ENCODE measurements at places on chromosomes 2 and 18. TPM values are rescaled to one million over a fixed set of nuclear protein-coding genes. Genes with fewer than 3 reads are reported as not detected.

DNA sequence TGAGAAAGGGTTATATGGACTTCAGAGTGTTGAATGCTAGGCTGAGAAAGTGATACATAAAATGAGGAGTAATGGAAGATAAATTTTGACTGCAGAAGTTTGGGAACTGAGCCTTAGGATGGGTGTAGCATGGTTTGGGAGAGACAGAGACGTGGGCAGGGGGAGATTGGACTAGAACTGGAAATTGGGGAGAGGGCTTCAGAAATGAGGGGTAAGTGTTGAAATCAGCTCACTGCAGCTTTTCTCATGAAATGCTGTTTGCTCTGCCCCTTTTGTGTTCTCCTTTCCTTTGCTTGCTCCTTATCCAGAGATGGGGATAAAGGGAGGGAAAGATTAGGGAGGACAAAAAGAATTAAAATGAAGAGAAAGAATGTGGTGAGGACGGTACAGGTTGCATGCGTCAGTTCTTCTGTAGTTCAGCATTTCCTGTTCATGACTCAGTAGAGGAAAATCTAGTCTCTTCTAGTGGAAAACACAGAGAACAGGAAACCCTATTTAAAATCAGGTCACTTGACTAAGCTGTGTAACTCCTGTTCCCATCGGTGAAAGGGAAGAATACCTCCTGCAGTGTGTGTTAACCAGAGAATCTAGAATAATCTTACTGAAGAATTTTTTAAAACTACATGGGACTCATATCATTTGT, 105.6 kb downstream of the CRIM1 start:
- no peaks in the 10 kb centered on the region for H3K27me3 ChIP-seq
- H3K4me3 ChIP-seq: no peak overlapping the region
- peak; percentile 32 for DNase-seq
- peaks cover 36% of the 10 kb centered on the region for H3K4me1 ChIP-seq
- H3K27ac ChIP-seq: peak overlapping the region; percentile 69

DNA sequence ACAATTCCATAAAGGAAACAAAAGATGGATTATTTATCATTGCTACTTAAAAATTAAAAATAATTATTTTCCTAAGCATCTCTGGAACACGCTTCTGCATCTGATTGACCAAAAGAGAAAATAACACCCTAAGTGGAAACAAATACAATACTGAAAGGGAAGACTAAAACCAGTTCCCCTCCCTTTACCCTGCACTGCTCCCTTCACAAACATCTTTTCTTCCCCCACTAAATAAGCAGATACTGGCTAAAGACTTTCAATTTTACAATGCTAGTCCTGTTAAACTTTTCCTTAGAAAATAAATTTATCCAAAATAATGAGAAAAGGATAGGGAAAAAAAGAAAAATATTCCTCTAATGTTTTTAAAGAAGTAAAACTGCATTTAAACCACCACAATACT, 4.3 kb downstream of the NCKAP1 start:
- H3K4me3 ChIP-seq: no peak overlapping the region
- no peak overlapping the region for H3K27ac ChIP-seq
- peaks cover 5% of the 10 kb centered on the region for H3K27me3 ChIP-seq
- no peak for DNase-seq

DNA sequence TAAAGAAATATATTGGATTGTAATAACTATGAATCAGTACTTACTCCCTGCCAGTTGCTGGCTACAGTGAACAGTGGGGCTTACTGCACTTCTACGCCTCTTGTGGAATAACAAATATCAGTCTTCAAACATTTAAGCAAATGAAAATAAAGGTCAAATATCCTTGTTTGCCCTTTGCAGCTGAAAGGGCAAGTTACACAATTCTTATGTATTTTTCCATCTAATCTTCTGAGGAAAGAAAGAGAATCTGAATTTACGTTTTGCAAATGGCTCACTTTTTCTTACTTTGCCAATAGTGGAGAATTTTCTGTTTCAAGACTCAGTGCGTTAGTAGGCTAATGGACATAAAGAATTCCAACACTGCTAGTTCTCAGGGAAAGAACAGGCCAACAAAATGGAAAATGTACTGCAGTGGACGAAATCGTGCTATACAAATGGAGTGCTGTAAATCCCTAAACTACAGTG, 157.2 kb upstream of the TMEM200C start:
- no peak overlapping the region for H3K27ac ChIP-seq
- H3K4me1 ChIP-seq: peaks cover 13% of the 10 kb centered on the region
- no peak overlapping the region for H3K4me3 ChIP-seq
- DNase-seq: no peak
- H3K36me3 ChIP-seq: no peaks in the 10 kb centered on the region

DNA sequence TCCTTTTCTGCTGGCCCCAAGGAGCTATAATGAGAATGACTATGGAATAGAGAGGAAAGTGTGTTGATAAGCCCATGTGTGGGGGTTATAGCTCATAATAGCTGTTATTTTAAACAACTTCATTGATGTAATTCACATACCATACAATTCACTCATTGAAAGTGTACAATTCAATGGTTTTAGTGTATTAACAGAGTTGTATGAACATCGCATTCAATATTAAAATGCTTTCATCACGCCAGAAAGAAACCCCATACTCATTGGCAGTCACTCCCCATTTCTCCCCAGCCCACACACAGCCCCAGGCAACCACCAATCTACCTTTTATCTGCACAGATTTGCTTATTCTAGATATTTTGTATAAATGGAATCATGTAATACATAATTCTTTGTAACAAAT, 139.6 kb upstream of the CYP1B1 start:
- no peaks in the 10 kb centered on the region for H3K27me3 ChIP-seq
- no peak overlapping the region for H3K27ac ChIP-seq
- no peak overlapping the region for H3K4me3 ChIP-seq

DNA sequence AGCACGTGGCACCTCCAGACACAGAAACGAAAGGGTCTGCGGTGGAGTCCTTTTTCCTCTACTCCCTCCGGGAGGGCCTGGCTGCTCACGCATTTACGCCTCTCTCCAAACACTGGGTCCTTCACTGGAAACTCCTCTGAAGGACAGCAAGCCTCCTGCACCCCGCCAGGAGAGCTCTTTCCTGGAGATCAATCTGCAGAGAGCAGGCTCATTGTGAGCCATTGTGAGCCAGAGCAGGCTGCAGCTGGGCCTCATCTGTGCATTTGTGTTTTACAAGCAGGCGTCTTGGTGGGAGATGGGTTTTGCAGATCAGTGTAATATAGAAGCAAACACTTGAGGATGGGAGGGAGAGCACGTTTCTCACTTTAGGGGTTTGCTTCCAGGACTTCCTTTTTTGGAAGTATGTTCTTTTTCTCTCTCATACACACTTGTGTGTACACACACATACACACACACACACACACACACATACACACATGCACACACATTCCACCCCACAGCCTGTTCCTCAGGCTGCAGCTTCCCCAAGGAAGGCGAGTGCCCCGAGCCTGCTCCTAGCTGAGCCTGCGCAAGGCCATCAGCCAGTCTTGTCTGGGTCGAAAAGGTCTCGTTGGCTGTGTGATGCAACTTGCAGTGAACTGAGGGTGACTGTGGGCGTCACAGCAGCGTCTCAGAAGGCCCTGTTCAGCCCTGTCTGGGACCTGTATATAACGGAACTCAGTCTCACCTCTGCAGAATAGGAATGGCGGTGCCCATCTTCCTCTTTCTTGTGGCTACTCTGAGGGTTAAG, 163.5 kb downstream of the GLI2 start:
- peak; percentile 73 for DNase-seq
- H3K4me3 ChIP-seq: no peak overlapping the region
- H3K27ac ChIP-seq: peak overlapping the region; percentile 86
- H3K4me1 ChIP-seq: peaks cover 61% of the 10 kb centered on the region

DNA sequence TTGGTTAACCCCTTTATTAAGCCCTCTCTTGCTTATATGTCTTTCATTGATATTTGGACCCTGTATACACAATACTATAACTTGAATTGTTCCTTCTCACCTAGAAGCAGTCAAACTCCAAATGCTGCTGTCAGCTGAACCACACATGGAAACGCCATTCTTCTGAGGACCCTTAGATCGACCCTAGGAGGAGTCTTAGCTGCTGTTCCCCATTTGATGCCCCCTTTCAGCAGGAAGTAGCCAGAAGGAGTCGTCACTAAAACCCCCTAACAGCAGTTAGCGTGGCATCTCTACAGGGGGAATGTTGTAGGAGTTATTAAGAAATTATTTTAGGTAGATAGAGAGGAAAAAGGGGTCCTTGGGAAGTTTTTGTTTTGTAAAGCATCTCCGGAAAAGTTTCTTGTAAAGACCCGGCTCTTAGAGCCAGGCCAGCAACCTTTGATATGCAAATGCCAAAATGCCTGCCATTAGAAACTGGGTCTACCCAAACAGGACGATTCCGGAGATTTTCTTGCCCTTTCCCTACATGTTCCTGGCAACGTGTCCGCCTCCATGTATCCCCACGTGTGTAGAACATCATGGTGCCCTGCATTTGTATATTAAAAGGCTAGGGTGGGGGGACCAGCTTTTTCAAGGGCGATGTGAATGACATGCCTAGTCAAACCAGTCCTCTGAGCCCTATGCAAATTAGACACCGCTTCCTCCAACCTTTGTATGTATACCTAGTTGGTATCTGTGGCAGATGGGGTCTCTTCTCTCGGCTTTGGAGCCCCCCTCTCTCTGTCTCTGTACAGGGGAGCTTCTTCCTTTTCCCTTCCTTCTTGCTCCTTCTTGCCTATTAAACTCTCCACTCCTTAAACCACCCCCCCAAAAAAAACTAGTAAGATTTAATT, 638.4 kb upstream of the POU3F3 start:
- peak overlapping the region; percentile 32 for H3K4me3 ChIP-seq
- H3K4me1 ChIP-seq: peaks cover 30% of the 10 kb centered on the region
- H3K27me3 ChIP-seq: no peaks in the 10 kb centered on the region
- H3K36me3 ChIP-seq: no peaks in the 10 kb centered on the region

DNA sequence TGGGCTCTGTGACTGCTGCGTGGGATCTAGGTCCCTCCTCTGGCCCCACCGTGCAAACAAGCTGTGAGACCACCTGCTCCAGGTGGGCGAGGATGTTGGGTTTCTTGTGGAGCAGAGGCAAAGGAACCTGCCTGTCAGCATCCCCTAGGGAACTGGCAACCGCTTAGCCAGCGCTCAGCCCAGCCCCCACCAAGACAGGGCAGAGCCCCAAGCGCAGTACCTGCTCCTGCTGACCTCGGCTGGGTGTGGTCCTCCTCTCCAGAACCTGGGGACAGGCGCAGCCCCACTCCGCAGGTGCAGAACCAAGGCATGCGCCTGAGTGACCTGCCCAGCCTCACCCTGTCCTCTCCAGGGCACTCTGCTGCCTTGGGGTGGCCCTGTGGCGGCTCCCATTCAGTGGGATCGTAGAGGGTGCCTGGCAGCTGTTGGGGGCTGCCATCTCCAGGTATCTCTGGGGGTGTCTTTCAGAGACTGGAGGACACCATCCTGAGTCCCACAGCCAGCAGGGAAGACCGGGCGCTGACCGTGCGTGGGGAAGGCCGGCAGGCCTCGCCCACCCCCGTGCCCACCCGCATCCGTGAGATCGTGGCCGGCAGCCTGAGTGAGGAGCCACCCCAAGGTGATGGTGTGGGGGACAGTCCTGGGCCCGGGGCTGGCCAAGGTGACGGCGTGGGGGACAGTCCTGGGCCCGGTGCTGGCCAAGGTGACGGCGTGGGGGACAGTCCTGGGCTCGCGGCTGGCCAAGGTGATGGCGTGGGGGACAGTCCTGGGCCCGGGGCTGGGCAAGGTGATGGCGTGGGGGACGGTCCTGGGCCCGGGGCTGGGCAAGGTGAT, 12.3 kb downstream of the CROCC2 start:
- no peak overlapping the region for H3K27ac ChIP-seq
- H3K4me3 ChIP-seq: no peak overlapping the region
- H3K4me1 ChIP-seq: peaks cover 12% of the 10 kb centered on the region

Gene MAP3K19
- not detected for total RNA-seq
